ENCODE measurements at places on chromosomes 5 and 9. TPM values are rescaled to one million over a fixed set of nuclear protein-coding genes. Genes with fewer than 3 reads are reported as not detected.

Gene OBP2B
- total RNA-seq, result not detected

Gene CCIN
- total RNA-seq, result 0.17 TPM

Gene SPATA31E1
- total RNA-seq, result not detected

Gene FBXO4
- 6.9 TPM for total RNA-seq

Gene RUSC2
- total RNA-seq, result 21.5 TPM
